ENCODE measurements at places on chromosomes 2 and 18.

GRCh38 chr18:35582899-35583558, 1.5 kb downstream of the GALNT1 start:
- no peak for DNase-seq

DNA sequence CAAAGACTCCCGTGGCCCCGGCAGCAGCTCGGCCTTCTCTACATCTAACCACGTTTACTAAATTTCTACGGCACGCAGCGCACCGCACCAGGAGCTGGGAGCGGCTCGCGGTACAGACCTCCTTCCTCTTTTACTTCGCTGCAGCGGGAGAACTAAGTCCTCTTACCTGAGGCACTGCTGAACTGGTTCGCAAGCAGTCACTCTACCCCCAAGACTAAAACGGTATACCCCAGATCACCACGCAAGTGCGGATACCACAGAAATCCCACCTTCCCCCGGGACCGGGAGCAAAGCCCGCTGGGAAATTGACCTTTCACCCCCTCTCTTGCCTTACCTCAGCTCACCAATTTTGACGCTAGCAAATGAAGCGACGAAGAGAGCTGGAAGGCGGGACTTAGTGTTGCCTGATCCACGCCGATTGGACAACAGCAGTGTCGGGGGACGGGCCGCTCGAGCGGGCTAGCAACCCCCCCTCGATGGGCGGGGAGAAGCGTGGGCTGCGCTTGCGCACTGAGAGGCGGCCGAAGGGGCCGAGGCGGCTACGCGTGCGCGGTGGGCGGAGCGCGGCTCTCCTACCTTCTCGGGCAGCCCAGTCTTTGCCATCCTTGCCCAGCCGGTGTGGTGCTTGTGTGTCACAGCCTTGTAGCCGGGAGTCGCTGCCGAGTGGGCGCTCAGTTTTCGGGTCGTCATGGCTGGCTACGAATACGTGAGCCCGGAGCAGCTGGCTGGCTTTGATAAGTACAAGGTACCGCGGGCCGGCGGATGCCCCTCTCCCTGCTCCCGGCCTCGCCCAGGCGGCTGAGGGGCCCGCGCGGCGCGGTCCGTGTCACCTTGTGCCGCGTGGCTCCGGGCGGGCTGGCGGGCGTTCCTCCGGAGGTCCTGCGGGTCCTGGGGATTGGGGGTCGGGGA, at the start of gene SELENOI:
TSS of gene SELENOI (plus strand) at position 599 of the 909 bp plus-strand sequence. CDS start at position 689, 90 bp downstream.
- peak; percentile 99 for DNase-seq

- DNase-seq, result no peak
These were observed 51.3 kb downstream of the ACSL3 start for GRCh38 chr2:222912117-222912516.

DNA sequence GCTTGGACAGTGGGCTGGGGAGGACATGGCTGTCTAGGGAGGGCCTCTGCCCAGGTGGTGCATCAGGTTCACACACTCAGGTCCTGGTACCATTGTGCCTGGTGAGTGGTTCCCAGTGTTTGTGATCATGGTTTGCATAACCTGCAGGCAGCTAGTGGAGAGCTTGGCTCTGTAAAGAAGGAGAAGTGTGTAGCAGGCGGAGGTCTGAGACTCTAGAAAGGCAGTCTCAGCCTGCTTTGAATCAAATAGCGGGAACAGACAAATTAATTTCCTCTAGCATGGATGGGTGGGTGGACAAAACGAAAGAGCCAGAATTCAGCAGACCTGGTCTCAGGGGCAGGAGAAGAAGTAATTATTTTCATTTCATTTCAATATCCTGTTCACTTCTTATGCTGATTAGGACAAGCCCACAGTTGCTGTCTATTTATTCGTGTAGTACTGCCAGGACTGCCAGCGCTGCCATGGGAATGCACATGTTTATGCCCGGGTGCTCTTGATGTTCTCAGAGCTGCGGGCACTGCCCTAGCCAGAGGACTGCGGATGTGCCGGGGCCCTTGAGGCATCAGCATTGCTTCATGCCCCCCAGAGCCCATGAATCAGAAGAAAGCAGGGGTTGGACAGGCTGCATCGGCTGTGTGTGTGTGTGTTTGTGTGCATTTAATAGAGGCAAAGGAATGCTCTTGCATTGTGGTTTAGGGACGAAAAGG, 45.4 kb upstream of the DLX2 start:
- no peak for DNase-seq

- DNase-seq, result no peak
These were observed 138.4 kb downstream of the OTX1 start for GRCh38 chr2:63189026-63189425.

GRCh38 chr2:217766356-217766755, 236.4 kb downstream of the TNS1 start:
- DNase-seq, result no peak

- DNase-seq, result no peak
These were observed 20.1 kb downstream of the TMEM17 start for GRCh38 chr2:62485761-62486438.

DNA sequence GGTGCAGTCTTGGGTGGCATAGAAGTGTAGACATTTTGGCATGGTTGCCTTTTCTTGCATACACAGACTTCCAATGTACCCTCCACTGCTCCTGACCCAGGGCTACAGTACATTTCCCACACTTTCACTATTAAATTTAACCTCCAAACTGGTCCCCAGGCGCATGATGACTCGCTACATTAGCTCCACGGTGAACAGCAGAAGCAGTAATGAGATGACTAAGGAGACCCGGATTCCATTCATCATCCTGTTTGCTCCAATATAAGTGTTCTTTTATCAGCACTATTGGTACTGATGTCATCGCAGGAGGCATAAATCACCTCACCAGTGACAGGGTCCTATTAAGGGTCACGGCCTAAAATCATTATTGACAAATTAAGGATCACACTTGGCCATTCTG, 316.5 kb downstream of the EN1 start:
- DNase-seq, result no peak

GRCh38 chr2:55961318-55961911, 37.8 kb upstream of the EFEMP1 start:
- DNase-seq, result no peak

GRCh38 chr2:220664272-220665107, 907.6 kb downstream of the EPHA4 start:
- no peak for DNase-seq

DNA sequence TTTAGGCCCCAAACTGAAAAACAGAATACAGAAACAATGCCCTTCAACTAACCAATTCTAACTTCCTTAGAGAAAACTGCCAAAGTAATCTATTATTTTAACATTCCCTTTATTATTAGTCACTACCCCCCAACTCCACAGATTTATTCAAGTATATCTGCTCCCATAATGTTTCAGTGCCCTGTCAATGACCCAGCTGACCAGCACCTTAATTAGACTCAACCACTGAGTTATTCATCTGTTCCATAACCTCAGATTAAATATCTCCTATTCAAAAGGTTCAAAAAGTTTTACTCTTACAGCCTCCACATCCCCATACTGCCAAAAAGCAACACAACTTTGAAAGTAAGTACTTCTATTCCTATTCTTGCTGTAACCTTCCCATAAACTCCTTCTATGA, 202.4 kb downstream of the EXOC6B start:
- no peak for DNase-seq

DNA sequence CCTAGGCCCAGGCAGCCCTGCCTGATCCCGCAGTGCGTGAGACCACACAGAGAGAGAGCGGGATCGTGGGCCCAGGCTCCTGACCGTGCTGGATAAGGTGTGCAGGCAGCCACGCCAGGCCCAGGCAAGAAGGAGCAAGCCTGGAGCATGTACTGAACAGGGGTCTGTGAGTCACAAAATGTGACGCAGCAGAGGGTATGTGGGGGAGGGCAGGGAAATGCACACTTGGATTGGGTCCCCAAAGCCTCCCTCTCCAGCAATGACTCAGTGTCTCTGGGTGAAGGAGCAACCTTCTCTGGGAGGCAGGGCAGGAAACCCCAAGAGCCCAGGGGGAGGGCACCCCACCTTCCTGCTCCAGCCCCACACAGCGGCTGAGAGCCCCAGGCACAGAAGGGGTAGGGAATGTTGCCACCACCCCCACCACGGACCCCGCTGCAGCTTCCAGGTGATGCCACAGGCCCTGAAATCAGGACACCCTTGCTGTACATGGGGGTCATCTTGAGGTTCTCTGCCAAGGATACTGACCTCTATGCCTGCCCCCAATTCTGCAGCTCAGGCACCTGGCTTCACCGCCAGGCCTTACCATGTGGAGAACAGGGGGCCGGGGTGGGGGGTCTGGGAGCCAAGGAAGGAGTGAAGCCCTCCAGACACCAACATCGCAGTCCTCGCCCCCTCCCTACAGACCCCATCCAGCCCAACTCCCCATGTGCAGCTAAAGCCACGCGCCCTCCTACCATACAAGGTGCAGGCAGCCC, 1.3 kb upstream of the GPC1 start:
- DNase-seq, result no peak

- DNase-seq, result no peak
These were observed 73.9 kb downstream of the SOX11 start for GRCh38 chr2:5766056-5766455.

GRCh38 chr2:122203523-122203922, 448.1 kb downstream of the TSN start:
- DNase-seq, result no peak

DNA sequence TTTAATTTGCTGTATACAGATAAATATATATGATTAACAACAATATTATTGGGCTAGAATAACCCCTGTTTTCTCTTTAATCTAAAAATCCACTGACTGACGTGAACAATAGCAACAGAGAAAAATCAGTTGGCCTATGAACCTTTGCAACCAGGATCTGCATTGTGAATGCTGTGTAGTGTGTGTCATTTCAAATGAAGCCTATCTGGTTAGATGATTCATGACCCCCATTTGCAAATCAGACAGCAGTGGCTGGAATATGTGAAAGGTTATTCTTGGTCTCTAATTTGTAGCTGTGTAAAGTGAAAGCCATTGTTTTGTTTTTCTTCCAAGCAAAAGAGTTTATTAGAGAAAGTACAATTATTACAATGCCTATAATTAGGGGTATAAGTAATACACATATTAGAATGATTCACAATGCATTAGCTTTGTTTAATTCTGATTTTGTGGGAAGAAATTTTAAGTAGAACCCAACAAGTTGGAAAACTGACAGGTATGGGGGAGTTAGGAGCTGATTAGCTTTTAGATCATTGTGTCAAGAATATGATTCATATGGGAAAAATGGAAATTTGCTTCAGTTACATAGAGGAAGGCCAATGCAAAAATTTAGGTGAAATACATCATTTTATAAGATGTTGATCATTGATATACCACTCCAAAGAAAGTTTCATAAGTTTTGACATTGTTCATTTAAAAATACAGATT, 1362.2 kb upstream of the TMEFF2 start:
- no peak for DNase-seq

DNA sequence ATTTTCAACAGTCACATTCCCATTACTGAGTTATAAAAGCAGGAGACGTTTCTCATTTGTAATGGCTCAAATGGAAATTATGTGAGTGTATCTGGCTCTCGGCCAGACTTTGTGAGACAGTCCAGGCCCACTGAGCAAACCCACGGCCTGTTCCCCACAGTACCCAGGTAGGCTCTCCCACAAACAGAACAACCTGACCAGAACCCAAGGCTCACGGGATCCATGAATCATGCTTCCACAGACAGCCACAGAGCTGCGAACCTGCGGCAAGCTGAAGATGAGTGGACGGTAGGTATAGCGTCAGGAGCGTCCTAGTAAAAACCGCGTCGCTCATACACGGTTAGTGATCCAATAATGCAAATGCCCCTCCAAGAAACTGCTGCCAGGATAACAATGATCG, 34.2 kb downstream of the NDUFA10 start:
- no peak for DNase-seq

GRCh38 chr2:207095963-207096362, 69.8 kb downstream of the KLF7 start:
- DNase-seq, result no peak

DNA sequence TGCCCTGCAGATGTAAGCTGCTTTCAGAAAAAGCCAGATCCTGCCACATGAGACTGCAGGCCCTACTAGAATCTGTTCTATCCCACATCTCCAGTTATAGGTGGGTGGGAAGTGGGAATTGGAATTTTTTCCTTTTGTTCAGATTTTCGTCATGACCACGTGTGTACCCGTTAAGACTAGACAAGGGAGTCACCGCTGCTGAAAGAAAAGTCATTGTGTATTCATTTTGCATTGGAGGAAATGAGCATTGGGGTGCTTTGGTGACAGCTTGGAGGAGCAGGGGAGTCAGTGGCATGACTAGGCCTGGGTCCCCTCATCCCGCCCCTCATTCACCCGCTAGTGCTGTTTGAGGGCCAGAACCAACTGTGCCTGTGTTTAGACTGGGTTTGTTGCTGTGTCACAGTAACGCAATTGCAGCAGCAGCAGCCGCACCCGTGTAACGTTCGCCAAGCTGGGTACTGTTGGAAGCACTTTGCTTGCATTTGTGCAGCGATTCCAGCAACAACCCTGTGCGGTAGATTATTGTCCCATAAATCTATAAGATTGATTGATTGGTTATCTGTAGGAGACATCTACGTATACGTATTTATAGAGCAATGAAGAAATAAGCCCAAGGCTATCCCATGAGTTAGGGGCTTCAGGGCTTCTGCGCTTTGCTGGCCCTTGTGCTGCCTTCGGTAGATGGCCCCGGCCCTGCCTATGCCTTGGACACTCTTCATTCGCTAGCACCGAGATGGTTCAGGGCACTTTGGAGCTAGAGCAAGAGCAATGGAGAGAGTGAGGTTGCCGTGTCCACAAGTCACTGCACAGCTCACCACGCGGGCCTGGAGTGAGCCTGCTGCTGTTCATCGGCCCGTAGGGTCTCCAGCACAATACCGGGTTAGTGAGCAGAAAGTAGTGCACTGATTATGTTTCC, 194.9 kb downstream of the AGAP1 start:
- no peak for DNase-seq

DNA sequence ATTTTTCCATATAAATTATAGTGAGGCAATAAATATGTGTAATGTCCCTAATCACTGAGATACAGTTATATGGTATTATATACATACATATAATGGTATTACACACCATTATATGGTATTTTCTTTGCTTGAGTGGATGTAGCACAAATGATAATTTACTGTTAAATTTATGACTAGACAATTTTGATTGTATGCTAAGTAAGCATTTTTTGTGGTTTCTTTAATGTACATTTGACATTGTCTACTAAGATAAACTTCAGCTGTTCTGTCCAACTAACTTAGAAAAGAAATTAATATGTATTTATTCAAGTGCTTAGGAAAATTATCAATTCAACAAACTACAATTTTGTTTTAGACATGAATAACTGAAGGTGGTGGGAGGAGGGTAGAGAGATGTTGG, 122.6 kb downstream of the SCN3A start:
- DNase-seq, result no peak

DNA sequence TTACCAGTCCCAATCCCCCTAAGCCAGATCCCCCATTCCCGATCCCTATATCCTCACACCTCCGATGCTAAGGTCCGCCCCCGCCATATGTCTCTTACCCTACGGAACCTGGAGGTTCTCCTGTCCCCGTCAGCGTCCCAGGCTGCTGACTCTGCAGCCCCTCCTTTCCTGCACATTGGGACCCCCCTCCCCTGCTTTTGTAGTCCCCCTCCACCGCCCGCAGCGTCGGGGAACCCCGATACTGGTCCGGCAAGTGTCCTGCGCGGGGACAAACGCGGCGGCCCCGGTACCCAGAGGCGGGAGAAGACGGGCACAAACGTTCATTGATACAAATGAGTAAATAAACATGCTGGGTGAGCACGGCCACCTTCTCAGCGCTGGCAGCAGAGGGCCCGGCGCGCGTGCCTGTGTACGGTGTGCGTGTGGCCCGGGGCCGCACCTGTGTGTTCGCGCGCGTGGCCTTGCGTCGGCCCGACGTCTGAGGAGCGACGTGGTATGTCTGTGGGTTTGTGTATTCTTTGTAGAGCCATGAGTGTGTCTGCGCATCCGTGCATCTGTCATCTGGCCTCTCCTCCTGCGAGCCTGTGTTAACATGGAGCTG, 2.0 kb upstream of the CYP26B1 start:
- no peak for DNase-seq

GRCh38 chr2:67997528-67997900, 65.3 kb downstream of the C1D start:
- DNase-seq, result no peak
